ENCODE measurements at places on chromosomes 7 and 10.

GRCh38 chr7:112009081-112009480 lies 197.1 kb downstream of the DOCK4 start:
- DNase-seq = no peak

DNA sequence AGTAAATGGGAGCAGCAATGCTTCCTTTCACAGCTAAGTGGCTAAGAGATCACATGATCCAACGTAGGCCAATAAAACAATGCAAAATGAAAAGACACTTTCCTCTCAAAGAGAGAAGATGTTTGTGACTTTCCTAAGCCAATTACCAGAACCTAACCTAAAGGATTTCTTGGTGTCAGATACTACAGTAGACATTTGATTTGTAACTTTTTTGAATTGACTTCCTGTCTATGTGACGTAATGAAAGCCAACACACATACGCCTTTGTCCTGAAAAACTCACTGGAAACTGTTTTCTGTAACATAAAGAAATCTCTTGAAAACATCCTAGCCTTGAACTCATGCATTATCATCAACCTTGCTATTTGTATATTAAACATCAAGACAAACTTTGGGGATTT lies 417.1 kb downstream of the GPAM start:
- DNase-seq = no peak

DNA sequence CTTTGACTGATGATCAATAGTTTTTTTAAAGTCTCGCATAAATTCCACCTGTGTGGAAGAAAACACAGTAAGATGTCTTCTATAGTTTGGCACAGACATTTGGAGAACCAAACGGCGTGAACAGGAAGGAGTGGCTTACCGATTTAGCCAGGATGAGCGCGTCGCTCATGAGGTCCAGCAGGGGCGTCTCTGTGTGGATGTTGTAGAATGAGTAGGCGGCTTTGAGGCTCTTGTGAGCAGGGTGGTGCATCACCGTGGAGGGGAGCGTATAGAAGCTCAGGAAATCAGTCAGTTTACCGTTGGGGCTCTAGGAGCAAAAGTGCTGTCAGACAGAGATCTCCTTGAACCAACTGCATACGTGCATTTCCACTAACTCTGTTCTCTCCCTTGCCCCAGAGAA lies 15.5 kb downstream of the RPP38 start:
- DNase-seq = no peak

GRCh38 chr7:153588586-153588985 lies 463.6 kb upstream of the DPP6 start:
- DNase-seq = no peak

- DNase-seq = no peak
Observed at GRCh38 chr10:128744811-128745305, 618.6 kb upstream of the MKI67 start.

GRCh38 chr7:72445075-72445474 lies 32.9 kb upstream of the CALN1 start:
- no peak for DNase-seq

- no peak for DNase-seq
Observed at GRCh38 chr10:131452926-131453720, 141.6 kb upstream of the TCERG1L start.

DNA sequence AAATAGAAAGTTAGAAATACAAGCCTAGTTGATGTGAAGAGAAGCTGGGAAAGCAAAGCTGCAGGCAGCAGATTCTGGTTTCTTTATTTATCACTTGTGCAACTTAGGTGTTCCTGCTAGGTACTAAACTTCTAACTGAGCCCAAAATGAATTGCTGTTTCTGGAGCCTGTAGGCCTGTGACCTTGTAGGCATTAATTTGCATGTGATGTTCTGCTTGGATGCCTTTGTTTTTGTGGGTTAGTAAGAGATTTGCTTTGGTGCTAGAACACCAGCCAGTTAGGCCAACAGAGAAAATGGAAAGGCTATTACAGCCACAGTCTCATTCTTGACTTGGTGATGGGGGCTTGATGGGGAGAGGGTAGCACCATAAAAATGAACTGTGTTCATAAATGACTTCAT lies 370.7 kb downstream of the PPP1R3A start:
- no peak for DNase-seq

DNA sequence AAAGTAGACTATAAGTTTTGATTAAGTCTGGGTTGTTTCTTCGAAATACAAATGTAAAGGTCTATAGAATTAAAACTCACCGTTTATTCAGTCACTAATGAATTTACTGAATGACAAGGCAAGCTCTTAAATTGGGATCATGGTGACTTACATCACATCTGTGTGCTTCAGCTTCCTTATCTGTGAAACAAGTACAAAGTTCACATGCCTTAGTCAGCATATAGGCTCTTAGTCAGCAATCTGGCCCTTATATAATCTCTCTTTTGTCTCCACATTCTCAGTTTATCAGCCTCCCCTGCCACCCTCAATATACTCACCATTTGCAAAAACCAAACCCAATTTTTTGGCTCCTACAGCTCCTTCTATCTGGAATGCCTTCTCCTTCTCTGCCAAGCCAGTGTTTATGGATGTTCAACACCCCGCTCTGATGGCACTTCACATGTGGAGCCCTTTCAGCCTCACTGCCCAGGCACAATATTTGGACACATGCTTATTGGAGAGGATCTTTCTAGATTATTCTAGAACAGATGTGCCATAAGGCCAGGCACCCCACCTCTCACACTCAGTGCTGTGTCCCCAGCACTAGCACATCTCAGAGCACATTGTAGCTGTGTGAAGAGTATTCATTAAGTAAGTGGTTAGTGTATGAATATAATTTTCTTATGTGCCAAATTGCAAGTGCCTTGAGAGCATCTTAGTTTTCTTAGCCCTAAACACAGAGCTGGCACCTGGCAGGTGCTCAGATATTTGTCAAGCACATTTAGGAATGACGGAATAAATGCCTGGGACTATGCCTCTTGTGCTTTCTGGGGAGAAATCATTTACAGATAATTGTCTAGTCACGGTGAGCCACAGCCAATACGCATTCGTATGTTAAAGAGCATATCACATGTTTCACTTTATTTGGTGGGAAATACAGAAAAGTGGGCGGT lies 9.8 kb upstream of the LAMB1 start:
- no peak for DNase-seq

GRCh38 chr7:3560495-3560894 lies 259.4 kb downstream of the SDK1 start:
- no peak for DNase-seq

DNA sequence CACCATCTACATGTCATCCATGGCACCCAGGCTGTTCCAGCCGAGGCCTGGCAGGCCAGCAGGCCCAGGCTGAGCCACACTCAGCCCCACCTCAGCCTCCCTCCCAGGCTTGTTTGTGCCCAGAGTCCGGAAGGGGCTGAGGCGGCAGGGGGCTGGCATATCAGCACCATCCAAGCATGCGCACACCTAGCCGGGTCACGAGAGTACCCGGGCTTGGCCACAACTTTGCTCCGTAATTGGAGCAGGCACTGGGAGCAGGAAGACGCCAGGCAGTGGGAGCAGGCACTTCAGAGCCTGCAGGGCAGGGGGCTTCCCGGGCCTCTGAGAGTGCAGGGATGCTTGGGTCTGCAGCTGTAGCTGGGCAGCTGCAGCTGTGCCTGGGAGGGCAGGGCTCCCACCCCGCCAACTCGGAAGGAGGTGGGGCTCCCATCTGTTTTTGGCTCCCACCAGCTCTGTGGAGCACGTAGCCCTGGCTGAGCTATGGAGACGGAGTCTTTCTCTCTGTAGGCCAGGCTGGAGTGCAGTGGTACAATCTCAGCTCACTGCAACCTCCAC lies 15.2 kb upstream of the TSPAN15 start:
- no peak for DNase-seq

GRCh38 chr10:31071232-31072005 lies 39.8 kb upstream of the ZNF438 start:
- no peak for DNase-seq

- no peak for DNase-seq
Observed at GRCh38 chr10:8951440-8952089, 897.1 kb downstream of the GATA3 start.

DNA sequence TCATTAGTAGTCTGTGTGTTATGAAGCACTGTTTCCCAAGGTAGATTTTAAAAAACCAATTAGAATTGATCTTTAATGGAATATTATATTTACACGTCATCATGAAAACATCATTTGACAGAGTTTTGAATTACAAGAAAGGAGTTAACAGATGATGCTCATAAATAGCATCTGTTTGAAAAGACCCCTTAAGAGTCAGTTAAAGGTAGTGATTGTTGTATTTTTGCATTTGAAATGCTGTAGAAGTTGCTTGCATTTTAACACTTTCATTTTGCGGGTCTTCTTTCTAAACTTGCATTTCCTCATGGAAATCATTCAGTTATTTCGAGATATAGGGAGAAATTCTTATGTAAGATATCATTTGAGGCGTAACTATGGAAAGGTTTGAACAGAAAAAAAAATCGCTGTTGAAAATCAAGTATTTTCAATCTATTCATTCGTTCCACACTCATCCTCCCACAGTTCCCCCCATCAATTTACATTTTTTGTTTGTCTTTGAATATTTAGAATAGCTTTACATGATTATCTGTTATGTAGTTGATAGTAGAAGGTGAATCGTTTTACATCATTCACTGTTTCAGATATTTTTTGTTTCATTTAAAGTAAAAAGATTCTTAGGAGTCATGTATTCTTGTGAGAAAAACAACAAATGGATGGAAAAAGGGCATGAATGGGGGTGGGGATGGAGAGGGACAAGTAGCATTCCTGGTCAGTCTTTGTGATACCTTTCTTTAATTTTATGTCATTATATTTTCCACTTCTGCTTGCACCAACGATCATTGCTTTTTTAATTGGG lies 3.0 kb upstream of the SKIDA1 start:
- no peak for DNase-seq

DNA sequence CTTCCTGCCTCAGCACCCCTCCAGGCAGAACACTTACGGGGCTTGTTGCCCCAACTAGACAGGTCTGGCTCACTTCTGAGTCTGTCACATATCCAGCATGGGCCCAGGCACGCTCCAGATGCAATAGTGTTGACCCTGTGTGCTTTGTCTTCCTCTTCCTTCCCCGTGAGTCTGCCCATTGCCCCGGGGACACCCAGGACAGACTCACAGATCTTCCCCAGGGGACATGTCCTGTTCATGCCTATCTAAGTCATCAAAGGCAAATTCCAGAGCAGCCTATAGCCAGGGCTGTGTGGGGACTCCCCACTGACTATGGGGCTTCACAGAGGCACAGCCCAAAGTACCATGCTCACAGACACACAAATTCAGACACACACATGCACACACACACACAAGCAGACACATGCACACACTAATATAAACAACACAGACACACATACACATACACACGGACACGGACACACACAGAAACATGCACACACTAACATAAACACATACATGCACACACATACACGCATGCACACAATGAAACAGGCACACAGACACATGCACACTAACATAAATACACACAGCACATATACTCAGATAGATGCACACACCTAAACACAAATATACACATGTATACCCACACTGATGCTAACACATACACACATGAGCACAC lies 175.8 kb downstream of the KCNMA1 start:
- DNase-seq = no peak

GRCh38 chr7:139898483-139898882 lies 69.4 kb downstream of the TBXAS1 start:
- DNase-seq = no peak

- DNase-seq = no peak
Observed at GRCh38 chr10:13892001-13892491, 305.3 kb downstream of the PRPF18 start.

- DNase-seq = no peak
Observed at GRCh38 chr7:21743493-21743892, 200.7 kb downstream of the DNAH11 start.

GRCh38 chr7:127791446-127792189 lies 139.6 kb downstream of the SND1 start:
- DNase-seq = no peak

- DNase-seq = no peak
Observed at GRCh38 chr7:138616085-138616484, 85.1 kb downstream of the SVOPL start.

DNA sequence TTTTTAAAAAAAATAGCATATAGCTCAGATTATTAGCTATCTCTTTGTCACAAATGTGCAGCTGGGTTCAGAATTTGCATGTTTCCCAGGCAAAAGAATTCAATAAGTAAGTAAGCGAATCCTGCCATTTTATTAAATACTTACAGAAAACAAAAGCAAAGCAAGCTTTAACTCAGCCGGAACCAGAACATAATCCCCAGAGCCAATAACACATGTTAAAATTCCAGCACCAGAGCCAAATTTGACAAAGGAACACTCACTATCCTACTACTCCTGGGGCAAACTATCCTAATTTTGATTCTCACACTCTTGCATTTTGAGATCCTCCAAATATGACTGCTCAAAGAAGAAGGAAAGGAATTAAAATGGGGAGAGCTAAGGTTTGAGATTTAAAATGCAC lies 32.6 kb downstream of the LRRTM3 start:
- no peak for DNase-seq

GRCh38 chr10:61903928-61904344 lies 2.4 kb downstream of the ARID5B start:
- no peak for DNase-seq

DNA sequence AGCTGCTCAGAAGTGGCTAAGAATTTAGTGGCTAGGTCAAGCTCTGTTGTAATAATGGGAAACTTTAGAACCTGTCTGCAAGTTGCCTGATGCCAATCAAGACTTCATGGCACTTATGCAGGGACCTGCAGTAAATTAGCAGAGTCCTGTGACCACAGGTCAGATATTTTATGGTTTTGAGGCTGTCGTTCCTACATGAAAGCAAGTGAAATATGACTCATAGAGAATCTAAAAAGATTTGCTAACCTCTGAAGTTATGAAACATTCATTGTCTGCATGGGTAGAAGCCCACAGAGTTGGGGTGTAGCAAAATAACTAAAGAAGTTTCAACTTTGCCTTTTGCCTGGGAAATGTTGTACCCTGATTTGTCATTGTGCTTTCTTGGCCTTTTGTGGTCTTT lies 32.3 kb downstream of the SLC39A12 start:
- no peak for DNase-seq

DNA sequence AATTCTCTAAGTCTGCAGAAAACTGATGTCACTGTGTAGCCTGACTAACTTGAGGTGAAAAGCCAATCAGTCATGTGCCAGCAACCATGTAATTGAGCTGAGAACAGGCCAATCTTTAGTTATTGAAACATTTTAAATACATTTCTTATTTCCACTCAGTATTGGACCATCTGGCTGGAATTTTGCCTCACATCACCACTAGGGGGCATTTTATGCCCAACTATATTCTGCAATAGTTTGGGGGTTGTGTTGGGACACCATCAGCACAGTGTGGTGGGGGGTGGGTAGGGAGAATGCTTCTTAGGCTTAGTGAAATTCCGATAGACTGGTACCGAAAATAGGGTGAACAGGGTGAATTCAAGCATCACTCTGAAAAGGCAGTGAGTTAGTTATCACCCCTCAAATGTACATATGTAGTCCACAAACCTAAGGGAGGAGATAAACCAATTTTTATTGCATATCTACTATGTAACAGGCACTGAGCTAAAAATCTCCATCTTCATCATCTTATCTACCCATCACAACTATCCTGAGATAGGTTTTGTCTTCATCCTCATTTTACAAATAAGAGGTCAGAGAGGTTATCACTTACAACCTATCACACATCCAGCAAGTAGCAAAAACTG lies 17.8 kb downstream of the NPSR1 start:
- DNase-seq = no peak
